ENCODE measurements at places on chromosomes 3 and 15.

GRCh38 chr3:164375995-164376394 lies 702.3 kb downstream of the SI start:
- no peak for DNase-seq

- DNase-seq = no peak
These were observed 195.6 kb upstream of the NSMCE3 start for GRCh38 chr15:29465196-29465595.

GRCh38 chr3:117868766-117869165 lies 1159.2 kb downstream of the TUSC7 start:
- DNase-seq = no peak

DNA sequence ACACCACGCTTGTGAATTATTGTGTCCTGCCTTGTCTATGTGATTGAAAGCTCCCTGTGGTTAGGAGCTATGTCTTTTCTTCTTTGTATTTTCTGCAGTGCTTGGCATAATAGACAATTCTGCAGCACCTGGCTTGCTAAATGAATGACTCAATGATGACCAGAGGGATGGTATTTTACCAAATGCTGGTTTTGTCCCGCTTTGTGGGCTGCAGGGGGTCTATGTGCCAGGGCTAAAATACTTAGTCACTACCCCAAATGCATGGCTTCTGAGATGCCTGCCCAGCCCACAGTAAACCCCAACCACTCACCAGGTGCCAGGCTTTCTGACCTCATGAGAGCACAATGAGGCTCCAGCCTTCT lies 50.9 kb downstream of the BOC start:
- no peak for DNase-seq

DNA sequence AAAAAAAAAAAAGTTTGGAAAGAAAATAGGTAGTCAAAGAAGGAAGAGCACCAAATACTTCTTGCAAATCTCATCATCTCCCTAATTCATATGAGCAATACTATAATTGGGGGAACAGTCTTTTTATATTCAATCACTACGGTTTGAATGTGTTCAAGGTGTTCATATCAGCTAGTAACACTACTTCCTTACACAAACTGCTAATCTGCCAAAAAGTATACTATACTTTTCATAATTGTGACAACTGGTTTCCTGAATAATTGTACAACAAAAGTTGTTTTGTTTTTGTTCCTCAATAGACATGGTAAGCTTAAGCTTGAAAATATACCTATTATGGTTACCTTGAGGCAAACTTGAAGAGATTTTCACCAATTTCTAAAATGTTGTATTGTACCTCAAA lies 12.1 kb downstream of the SETD2 start:
- DNase-seq = no peak

DNA sequence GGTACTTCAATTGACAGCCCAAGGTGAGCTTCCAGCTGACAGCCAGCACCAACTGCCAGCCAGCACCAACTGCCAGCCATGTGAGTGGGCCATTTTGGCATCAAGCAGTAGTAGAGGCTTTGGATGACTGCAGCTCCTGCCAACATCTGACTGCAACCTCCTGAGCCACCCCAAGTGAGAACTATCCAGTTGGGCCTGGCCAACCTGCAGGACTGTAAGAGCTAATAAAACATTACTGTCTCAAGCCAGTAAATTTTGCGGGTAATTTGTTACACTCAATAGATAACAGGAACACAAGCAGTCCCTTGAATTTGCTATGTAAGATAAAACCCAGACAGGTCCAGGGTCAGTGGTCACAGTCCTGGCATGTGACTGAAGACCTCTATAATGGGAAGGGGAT lies 29.7 kb downstream of the EPHB1 start:
- no peak for DNase-seq

DNA sequence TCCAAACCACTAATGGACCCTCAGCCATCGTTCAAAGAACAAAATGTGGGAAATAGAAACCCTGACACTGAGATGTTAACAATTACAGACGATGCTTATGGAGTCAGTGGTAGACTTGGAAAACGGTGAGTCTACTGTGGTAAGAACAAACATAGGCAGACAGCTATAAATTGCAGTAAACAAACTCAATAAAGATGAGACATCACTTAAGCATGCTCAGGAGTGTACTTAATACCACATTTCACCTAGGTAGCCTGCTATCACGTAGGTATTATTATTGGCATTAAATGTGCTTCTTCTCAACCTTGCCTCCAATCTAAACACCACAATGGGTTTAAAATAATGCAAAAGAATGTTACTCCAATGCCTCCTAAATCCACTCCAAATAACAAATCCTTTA lies 2.5 kb downstream of the OSBPL10 start:
- no peak for DNase-seq
